ENCODE measurements at places on chromosomes 4 and X.
A peak's percentile ranks its signal among the peaks of the same experiment; 100 is the strongest.

GRCh38 chrX:39459952-39460351 lies 637.8 kb downstream of the BCOR start:
- peak; percentile 98 for DNase-seq

- no peak for DNase-seq
These were observed 3.9 kb upstream of the OCIAD2 start for GRCh38 chr4:48910511-48910910.

GRCh38 chrX:17160975-17161374 lies 214.0 kb upstream of the NHS start:
- no peak for DNase-seq

DNA sequence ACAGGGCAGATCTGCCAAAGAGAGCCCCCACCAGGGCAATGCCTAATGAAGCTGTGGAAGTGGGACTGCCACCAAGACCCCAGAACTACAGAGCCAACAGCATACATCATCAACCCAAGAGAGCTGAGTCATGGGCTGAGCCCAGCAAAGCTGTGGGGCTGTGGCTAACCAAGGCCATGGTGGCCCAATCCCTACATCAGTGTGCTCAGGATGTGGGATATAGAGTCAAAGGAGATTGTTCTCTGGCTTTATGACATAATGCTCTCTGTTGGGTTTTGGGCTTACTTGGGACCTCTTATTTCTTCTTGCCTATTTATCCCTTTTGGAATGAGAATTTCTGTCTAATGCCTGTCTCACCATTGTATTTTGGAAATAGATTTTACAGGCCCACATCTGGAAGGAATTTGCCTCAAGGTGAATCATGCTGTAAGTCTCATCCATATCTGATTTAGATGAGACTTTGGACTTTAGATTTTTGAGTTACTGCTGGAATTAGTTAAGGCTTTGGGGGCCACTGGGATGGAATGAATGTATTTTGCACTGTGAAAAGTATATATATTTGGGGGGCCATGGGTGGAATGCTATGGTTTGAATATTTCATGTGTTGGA lies 5.4 kb upstream of the PRDM5 start:
- DNase-seq, result no peak

- no peak for DNase-seq
These were observed 87.9 kb upstream of the PACRGL start for GRCh38 chr4:20612313-20612712.

- no peak for DNase-seq
These were observed 88.1 kb upstream of the STOX2 start for GRCh38 chr4:183816882-183817509.

GRCh38 chr4:74654230-74654681 lies 140.1 kb downstream of the BTC start:
- DNase-seq, result no peak

DNA sequence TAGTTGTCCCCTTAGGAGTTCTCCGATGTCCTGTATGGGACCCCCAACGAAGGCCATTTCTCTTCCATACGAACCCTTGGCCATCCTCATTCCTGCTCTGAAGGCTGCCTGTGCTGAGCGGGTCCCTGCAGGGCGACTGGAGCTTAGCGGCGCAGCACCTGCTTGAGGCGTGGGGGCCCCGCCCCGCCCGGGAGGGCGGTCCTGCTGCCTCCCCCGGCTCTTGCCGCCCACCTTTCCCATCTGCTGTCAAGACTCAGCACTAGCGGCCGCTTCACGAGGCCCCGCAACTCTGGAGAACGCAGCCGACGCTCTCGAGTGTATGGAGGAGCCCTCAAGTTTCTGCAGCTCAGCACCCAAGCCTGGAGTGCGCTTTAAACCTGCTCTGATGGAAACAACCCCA lies 197.7 kb downstream of the TRIML1 start:
- no peak for DNase-seq

- DNase-seq, result no peak
These were observed 147.4 kb downstream of the LDB2 start for GRCh38 chr4:16750882-16751642.

GRCh38 chr4:56134266-56134665 lies 185.5 kb downstream of the CEP135 start:
- DNase-seq, result no peak

DNA sequence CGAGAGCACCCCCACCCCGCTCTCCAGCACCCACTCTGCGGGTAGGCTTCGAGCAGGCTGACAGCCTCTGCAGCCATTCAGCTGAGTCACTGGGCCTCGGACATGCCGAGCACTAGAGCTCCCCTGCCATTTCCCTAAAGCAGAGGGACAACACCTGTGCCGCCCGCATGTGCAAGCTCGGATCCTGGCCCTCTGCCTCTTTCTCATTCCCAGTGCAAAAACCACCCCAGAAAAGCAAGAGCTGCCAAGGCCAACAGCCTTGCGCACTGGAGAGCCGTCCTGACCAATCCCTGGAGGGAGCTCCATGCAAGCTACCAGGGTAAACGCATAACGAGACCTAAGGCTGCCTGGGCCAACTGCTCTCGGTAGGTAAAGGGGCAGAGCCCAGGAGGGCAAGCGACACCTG lies 5.3 kb downstream of the HCFC1 start:
- DNase-seq, result no peak

- DNase-seq, result no peak
These were observed 10.4 kb downstream of the L1CAM start for GRCh38 chrX:153875391-153876111.

DNA sequence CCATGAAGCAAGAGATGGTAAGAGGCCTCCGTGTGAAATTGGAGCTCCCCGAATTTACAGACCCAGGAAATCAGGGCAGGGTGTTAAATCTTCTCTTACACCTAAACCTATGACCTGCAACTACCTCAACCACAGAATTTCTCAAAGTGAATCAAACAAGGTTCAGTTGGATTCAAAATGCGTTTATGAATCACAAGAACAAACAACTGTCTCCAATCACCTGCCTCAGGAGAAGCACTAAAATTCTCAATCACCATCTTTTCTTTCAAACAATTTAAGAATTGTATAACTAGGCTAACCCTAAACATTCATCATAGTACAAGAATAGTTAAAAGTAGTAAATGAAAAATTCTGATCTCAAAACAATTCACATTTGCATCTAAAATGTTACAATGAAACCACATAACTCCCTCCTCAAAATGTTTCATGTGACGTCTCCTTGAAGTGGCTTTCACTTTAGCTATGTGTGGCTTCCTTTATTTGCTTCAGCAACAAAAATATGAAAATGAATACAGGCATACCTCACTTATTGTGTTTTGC lies 19.2 kb downstream of the PPP3CA start:
- DNase-seq, result no peak

DNA sequence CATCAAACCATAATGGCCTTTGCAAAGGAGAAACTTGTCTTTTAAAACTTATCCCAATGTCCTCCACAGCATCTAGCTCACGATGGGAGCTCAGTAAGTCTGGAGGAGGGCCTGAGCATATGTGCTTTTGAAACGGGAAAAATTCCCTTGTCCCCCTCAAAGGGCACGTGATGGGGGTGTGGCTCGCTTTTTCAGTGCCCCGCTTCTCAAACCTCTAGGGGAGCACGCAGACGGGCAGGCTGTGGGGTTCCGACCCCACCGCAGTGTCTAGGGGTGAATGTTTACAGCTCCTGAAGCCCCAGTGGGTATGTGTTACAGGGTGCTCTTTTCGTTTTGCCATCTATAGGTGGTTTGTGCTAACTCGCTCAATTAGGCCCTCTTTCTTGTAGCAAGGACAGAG lies 31.2 kb downstream of the SLITRK2 start:
- DNase-seq, result no peak

GRCh38 chrX:153781428-153782047 lies 697 bp downstream of the SRPK3 start:
- peak; percentile 51 for DNase-seq

- DNase-seq, result no peak
These were observed 1.3 kb upstream of the PCDH7 start for GRCh38 chr4:30718641-30719453.

DNA sequence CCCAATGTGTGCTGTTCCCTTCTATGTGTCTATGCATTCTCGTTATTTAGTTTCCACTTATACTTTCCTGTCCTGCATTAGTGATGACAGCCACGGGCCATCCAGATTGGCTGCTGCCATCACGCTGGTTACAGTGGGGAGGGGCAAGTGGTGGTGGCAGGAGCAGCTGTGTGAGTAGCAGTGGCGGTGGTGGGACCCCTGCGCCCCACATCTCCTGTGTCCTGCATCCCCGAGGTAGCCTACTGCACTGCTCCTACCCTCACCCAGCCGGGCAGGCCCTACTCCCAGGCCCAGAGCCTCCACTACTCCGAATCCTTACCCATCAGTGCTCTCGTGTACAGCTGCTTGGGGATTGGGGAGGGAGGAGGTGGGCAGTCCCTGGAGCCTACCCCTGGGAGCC lies 798.7 kb upstream of the AGA start:
- no peak for DNase-seq

DNA sequence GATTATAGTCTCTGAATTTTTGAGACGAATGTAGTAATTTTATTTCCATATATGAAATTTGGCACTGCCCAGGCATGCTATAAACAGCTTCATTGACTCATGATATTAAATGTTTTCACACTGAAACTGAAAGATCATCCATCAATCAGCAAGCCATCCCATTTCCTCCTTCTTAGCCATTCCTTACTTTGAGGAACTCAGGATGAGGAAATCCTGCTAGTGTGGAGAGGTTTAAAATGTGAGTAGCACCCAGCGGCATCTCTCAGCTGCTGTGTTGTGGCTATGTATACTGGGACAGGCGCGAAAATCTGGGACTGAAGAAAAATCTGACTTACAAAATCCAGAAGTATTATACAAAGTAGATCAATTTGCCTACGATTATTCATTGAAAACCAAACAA lies 52.1 kb downstream of the PTCHD1 start:
- DNase-seq, result no peak

- DNase-seq, result no peak
These were observed 36.6 kb upstream of the BTC start for GRCh38 chr4:74830928-74831327.

GRCh38 chr4:40186665-40187014 lies 10.2 kb upstream of the RHOH start:
- DNase-seq, result no peak

GRCh38 chr4:158291334-158292055 lies 81.2 kb downstream of the TMEM144 start:
- no peak for DNase-seq

GRCh38 chr4:153159016-153159415 lies 45.2 kb upstream of the TRIM2 start:
- DNase-seq, result no peak

GRCh38 chrX:40845331-40845911 lies 110.1 kb upstream of the MED14 start:
- no peak for DNase-seq

GRCh38 chr4:149245333-149245732 lies 570.3 kb downstream of the IQCM start:
- DNase-seq, result no peak

- DNase-seq, result no peak
These were observed 1649.8 kb upstream of the PCDH10 start for GRCh38 chr4:131499141-131499873.

DNA sequence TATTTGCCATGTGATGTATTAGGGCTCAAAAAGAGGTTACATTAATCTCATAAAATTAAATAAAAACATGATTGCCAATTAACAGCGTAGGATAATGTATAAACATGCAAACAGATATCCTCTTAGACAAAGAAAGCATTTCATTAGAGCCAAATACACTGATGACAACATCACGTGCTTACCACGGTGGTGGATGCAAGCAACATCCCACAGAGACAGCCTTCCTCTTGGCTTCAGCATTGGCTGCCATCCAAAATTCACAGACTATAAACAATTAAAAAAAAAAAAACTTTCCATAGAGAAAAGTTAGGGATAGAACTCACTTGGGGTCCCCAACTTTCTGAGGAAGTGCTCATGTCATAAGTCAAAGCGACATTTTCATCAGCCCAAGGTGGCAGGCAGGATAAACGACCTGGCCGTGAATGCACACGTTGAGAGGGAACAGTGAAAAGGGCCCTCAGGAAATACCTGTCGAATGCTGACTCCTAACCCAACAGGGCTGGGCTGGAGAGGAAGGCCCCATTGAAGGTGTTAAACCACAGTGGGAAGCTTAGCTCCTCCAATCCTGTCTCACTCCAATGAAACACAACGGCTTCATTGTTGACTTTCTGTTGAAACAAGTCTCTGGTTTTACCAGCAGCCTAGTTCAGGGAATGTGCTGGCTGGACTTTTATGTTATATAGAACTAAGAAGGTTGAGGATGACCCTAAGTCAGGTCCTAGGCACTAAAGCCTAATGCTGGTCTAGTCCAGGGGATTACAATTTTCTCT lies 48.4 kb downstream of the IDS start:
- DNase-seq, result no peak

- DNase-seq, result no peak
These were observed 75.4 kb upstream of the PACRGL start for GRCh38 chr4:20624793-20625374.

- DNase-seq, result no peak
These were observed 1065.0 kb downstream of the NLGN4X start for GRCh38 chrX:5163663-5164062.

DNA sequence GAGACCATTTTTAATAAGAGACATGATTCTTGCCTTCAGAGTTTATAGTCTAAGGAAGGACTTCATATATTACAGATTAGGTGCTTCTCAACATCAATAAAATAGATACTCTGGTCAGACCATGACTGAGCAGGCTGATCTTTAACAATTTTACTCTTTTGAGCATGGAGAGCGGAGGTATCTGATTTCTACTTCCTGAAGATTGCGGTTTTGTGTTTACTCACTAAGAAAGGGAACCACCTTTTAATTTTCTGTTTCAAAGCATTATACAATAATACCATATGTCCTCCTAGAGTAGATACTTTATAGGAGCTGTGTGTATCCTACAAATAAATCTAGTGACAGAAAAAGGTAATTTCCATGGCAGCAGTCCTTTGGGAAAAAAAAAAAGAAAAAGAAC lies 12.5 kb downstream of the MORC4 start:
- DNase-seq, result no peak

- DNase-seq, result no peak
These were observed 68.1 kb upstream of the FTHL17 start for GRCh38 chrX:31139961-31140360.

DNA sequence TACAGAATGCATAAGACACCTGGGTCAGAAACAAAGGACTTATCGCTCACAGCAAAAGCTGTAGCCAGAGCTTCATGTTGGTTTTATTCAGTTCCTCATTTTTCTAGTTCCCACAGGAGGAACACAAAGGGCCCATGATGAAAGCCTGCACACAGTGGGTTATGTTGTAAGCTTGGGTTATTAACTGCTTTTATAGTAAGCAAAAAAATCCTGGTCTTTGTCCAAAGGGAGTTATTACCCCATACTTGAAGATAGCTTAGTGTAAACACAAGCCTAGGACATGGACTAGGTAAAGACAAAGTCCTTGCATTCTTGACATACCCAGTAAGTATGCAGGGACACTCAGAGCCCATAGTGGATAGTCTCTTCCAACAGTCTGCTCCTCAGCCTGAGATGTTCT lies 11.7 kb downstream of the BBS12 start:
- no peak for DNase-seq

Measured in NCI-H1092 treated with DMSO at 0.1 percent for 48 hours (cell line).